ENCODE measurements at places on chromosomes 3 and 15.

DNA sequence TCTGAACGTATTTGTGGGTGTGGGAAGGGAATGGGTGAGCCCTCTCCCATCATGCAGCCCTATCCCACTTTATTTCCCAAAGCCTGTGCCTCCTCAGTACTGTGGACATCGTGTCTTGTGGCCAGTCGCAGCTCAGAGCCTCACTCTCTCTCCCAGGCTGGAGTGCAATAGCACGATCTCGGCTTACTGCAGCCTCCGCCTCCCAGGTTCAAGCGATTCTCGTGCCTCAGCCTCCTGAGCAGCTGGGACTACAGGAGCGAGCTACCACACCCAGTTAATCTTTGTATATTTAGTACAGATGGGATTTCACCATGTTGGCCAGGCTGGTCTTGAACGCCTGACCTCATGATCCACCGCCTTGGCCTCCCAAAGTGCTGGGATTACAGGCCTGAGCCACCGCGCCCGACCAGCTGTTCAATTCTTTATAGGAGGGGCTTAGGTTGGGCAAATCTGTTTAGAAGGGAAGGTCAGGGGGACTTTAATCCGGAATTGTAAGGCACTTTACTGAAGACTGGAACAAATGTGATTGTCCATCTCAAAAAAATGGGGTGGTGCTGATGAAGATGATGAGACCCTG, 42.7 kb upstream of the BDH1 start:
- no peak for DNase-seq

- no peak for DNase-seq
Measured at GRCh38 chr15:89494941-89495637, 1.3 kb downstream of the RHCG start.

DNA sequence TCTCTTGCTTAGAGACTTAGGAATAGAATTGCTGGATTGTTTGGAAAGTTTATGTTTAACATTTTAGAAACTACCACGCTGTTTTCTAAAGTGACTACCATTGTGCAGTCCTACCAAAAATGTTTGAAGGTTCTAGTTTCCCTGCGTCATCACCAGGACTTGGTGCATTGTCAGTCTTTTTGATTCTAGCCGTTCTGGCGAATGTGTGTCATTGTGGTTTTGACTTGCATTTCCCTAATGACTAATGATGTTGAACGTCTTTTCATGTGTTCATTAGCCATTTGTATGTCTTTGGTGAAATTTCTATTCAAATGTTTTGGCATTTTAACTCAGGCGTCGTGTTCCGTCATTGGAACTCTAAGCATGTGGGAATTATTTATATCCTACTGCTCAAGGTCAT, 58.0 kb downstream of the CHD2 start:
- DNase-seq, result peak; percentile 46

DNA sequence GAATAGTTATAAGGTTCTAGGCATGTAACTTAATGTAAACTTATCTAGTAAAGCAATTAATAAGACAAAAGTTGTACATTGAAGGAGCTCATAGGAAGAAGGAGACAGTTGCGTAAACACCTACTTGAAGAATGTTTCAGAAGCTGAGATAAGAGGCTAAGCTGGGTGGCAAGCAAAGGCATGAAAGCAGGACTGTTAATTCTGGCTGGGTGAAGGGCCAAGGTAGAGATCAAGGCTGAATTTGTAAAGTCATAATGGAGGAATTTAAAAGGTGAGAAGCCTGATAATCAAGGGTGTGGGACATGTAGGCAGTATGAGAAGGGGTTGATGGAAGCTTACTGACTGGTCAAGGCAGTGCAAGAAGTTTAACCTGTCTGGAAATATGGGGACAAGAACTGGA, 80.4 kb upstream of the TGFBR2 start:
- DNase-seq, result no peak

- no peak for DNase-seq
Measured at GRCh38 chr3:161156936-161157335, 51.8 kb upstream of the B3GALNT1 start.

DNA sequence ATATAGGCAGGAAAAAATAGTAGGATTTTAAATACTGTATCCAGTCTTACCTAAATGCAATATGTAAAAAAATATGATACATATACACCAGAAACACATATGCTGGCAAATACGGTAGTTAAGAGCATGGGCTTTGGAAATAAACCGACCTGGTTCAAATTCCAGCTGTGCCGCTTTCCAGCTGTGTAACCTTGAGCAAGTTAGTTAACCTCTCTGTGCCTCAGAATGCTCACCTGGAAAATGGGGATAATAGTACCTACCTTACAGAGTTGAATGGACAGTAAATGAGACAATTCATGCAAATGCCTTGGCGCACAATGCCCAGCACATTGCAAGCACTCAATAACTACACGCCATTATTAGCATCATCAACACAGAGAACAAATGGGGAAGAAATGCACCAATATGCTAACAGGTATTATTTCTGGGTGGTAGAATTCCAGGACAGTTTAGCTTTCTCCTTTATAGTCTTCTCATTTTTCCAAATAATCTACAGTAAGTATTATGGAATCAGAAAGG, 50.6 kb downstream of the SUMF1 start:
- no peak for DNase-seq

DNA sequence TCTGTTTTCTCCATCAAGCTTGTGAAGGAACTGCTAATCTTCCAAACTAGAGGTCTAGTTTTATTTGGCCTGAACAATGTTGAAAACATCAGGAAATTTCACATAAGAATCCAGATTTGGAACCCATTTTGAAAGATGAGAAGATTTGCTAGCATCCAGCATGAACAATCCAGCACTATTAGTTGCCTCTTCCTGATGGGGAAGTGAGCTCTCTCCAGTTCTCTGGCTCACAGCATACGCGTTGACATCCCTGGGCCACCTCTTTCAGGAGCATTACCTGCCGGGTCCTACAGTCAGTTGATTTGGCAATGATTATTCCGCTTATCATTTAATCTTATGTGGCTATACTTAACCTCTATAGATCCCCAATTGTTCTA, 10.9 kb downstream of the GPR87 start:
- peak; percentile 56 for DNase-seq

DNA sequence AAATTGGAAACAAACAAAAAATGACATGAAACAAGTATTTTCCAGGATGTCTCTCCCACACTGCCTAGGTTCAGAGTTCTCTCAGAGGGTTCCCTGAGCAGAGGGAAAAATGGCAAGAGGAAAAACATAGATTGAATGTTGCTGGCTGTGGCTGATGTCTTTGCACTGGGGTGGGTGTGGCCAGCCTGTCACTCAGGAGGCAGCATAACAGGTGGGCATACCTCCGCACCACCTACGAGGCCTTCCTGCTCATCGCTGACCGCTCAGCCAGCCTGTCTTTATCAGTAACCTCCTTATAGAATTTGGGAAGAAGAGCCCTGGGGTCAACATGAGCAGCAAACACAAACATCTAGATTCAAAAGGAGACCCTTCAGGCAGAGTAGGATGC, 216.6 kb upstream of the UMPS start:
- no peak for DNase-seq

DNA sequence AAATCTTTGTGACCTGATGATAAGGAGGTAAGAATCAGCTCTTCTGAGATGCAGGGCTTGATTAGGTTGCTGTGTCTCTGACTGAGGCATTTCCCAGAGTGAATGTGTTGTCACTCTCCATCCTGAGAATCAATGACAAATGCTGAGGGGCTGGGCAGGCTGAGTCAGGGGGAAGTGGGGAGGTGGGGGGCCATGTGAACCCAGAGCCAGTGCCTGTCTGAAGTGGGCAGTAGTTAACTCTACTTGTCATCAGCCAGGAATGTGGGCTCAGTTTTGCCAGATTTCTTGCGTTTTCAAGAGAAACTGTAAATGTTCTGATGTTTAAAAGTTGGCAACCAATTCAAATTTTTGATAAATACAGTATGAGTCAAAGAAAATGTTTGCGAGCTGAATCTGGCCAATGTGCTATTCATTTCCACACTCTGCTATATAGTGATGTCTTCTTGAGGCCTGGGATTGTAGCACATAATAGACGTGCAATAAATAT, 3.1 kb upstream of the BNC1 start:
- peak; percentile 99 for DNase-seq

DNA sequence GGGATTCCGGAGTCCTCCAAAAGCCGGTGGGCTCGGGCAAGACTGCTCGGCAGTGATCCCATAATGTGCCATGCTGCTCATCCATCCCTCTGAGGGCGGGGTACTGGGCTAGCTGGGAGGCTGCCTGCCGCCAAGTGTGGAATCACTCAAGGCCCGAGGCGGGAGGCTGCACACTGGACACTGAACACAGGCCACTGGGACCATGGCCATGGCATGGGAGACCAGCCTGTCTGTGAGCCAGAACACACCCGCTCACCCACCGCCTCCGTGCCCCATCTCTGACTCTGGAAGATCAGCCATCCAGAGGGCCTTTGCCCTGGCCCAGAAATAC, 1.4 kb downstream of the C3orf22 start:
- DNase-seq, result no peak

- DNase-seq, result no peak
Measured at GRCh38 chr3:123338620-123339061, 110.2 kb downstream of the ADCY5 start.

DNA sequence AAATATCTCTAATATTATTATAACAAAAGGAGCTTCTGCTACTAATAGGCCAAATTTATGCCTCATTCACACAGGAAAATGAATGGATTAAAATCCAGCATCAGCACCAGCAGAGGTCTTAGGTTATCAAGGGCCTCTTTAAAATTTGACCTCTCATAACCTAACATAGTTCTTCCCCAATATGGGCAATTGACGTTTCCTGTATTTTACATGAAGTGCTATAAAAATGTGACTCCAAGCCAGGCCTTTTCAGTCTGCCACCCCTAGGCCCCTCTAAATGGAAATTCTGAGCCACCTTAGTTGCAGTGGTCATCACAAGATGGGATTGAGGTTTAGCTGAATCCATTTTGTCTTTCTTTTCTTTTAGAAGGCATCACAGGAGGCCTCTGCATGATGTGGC, 70.1 kb downstream of the CASR start:
- DNase-seq, result no peak

- DNase-seq, result no peak
Measured at GRCh38 chr3:72950801-72951200, 45.8 kb upstream of the PPP4R2 start.

- peak; percentile 35 for DNase-seq
Measured at GRCh38 chr3:60803216-60804173, 447.8 kb downstream of the FHIT start.

DNA sequence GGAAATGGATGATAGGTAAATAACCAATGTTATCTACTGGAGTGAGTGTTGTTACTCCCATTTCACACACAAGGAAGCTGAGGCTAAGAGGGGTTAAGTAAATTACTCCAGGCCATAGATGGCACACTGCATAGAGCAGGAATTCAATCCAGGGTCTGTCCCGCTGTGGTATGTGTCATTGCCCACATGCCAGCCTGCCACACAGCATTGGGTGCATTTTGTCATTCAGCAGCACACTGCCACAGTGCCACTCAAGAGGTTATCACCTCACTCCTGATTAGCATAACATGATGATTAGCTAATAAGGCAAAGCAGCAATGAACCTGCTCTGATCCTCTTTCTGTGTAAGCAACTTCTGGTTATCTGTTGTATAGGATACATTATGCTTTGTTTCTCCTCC, 157.4 kb upstream of the CTNNB1 start:
- DNase-seq, result no peak

DNA sequence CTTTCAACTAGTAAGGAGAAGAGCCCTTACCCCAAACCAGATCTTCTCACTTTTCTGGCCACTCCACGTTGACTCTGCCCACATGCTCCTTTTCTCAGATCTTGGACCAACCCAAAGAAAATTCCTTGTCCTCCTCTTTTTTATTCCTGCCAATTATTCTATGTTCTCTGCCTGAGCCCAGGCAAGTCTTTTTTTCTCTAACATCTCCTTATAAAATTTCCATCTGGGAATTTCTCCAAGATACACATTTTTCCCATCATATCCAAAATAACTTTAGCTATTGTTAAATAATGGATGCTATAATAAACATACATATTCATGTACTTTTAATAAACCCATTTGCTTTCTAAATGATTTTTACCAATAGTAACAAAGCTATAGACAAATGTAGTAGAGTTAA, 726.0 kb upstream of the ZNF385D start:
- no peak for DNase-seq

- no peak for DNase-seq
Measured at GRCh38 chr3:9787714-9788113, 4.6 kb downstream of the TADA3 start.

DNA sequence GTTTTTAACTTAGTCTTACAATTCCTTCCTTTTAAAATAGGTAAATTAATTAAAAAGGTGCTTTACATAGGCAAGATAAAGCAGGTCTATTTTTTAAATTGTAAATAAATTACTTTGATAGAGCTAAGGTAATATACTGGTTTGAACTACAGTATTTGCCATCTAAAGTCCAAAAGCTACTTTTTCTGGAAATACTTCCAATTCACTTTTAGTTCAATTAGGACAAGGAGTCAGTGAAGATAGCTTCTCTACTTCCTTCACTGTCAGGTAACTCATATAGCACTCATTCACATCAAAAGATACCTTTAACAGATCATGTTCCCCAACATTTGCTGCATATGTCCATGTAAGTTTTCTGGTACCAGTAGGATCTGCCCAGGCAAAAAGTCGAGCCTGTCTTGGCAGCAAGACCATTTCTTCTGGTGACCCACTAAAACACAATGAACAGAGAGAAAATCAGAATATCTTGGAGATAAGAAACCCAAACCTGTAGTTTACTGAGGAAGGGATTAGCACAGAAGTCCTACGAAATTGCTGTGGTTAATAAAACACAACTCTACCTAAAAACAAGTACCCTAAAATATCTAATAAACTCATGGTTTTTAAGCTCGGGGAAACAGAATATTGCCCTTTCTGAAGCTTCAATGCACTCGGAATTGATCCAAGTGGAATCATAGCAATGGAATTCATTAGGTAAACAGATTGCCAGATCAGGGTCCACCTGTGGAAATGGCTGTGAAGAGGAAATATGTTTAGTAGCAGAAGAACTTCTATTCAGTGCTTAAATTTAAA, 153.1 kb downstream of the VPS13C start:
- no peak for DNase-seq

- no peak for DNase-seq
Measured at GRCh38 chr3:119893769-119894168, 111.9 kb downstream of the NR1I2 start.

GRCh38 chr3:197775317-197775716, 15.7 kb upstream of the LRCH3 start:
- no peak for DNase-seq
